ENCODE measurements at places on chromosomes 12 and 14.

DNA sequence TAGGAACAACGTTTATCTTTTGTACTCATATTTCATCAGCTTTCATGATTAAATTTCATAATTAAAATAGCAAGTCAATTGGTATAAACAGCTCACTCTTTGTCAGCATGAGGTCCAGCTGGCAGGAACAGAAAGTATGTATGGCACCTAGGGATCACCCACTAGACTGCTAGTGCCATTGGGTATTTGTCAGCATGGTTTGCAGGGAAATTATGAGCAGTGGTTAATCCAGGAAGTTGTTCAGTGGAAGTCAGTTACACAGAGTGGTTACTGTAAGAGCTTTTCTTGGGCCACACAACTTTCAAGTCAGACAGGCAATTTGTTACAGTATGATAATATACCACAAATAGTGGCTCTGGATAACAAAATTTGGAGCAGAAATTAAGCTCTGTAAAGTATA is 340.3 kb upstream of the RGS6 start:
- peak; percentile 85 for DNase-seq

DNA sequence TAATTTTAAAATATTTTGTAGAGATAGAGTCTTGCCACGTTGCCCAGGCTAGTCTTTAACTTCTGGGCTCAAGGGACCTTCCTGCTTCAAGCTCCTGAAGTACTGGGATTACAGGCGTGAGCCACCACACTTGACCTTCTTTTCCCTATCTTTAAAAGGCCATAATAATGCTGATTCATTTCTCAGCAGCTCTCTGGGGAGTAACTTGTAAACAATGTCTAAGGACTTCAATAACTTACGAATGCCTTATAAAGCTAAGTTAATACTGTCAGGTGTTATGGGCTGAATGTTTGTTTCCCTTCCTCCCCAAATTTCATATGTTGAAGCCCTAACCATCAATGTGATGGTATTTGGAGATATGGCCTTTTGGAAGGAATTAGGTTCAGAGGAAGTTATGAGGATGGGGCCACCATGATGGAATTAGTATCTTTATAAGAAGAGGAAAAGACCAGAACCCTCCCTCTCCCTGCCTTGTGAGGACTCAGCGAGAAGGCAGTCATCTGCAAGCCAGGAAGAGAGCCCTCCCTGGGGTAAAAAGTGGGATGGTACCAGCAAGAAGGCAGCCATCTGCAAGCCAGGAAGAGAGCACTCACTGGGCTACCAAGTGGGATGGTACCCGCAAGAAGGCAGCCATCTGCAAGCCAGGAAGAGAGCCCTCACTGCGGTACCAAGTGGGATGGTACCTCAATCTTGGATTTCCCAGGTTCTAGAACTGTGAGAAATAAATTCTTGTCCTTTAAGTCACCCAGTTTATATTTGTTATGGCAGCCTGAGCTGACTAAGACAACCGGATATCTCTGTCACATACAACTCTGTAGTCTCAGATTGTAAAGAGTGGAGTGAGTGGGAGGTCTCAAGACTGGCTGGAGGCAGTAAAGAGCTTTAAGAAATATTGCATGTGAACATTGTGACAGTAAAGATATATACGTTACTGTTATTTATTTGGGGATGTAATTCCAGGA is 16.3 kb upstream of the YBX3 start:
- DNase-seq = no peak

GRCh38 chr12:124210991-124211577 is 83.8 kb upstream of the RFLNA start:
- DNase-seq = no peak

DNA sequence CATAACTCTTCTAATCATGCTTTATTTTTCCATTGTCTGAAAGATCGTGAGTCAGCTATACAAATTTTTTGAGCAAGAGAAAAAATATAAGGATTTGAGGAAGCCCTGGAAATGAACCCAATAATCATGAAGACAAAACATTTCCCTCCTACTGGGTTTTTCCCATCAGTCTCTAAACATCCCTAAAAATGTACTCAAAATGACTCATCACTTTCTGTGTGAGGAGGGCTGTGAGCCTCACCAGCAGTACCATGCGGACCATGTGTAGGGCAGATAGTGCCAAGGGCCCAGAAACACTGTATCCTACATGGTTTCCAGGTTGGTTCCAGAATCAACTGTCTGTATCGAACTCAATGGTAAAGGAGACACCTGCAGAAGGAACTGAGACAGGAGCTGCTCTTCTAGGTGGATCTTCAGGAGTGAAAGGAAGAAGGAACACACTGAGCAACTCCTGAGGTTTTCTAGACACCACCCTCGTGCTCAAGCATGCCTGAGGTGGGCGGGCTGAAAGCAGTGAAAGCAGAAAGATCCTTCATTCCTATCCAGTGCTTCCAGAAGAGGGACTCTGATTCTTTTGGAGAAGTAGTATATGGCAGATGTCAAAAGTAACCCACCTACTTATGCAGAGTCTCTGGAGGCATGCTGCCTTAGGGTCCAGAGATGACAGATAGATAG is 48.6 kb upstream of the RHOJ start:
- peak; percentile 92 for DNase-seq

- DNase-seq = peak; percentile 96
These were observed at the start of the genes CBLN3 and KHNYN for GRCh38 chr14:24429395-24430142. Gene CBLN3 (minus strand): TSS chr14:24429668. CDS start chr14:24429054, 614 bp downstream. Gene KHNYN (plus strand): TSS chr14:24429954. CDS start chr14:24430731, 777 bp downstream.

DNA sequence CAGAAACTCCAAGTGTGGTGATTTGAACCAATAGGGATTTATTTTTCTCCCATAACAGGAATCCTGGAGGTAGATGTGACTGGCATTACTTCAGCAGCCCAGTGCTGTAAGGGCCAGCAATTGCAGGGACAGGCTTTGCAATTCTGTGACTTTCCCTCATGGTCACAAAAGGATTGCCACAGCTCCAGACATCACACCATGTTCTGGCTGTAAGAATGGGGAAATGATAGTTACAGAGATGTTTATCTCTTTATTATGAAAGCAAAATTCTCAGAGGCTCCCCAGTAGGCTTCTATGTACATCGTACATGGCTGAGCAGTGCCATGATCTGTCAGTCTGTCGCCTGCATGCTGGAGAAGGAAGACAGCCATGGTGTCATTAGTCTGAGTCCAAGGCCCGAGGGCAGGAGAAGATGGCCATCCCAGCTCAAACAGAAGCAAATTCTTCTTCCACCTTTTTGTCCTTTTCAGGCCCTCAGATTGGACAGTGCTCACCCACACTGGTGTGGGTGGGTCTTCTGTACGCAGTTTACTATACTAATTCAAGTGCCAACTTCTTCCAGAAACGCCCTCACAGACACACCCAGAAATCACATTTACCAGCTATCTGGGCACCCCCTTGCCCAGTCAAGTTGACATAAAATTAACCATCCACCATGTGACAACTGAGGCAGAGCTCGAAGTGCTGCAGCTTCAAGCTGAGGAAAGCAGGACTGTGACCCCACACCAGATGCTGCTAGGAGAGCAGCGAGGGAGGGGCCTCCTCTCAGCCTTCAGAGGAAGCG is 17.2 kb downstream of the ZBTB42 start:
- DNase-seq = no peak

DNA sequence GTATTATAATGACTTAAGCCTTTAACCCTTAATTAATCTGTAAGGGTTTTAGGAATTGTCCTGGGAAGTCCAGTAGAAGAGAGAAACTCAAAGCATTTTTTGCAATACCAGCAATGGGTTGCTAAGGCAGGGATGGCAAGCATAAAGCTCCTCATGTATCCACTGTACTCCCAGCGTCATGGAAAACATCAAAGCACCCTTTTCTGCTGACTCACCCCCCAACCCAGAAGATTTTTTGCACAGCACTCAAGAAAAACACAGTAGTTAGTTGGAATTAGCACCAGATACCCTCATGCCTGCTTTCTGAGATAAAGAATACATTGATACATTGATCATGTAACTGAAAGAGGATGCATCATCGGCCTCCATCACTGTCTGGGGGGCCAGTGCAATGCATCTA is 199.1 kb upstream of the CNOT2 start:
- DNase-seq = peak; percentile 6

DNA sequence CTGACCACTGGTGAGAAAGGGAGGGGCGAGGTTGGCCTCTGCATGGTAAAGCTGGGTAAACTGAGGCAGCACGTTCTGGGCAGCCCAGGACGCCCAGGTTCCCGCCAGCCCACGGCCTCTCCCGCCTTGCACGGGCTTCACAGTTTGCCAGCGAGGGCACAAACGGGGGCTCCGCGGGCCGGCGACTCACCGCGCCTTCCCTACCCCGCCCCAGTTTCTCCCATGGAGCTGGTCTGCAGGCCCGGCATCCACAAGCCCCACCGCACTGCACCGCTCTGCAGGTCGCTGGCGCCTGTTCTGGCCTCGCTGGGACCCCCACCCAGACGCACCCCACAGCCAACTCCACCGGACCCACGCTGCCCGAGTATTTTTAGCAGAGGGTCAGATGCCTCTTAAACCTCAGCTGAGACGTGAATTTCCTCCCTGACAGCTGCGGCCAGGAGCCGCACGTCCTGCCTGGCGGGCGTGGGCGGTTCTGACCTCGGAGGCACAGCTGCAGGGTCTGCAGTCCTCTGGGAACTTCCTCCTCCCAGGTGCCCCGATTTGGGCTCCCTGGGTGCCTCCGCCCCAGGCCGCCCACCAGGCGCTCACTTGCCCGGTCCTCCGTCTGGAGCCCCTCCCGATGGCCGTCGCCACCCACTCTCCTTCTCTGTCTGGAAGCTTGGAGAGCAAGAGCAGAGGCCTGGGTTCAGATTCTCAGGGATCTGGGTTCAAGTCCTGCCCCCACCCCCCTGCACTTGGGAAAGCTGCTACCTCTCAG is 29.5 kb upstream of the INF2 start:
- DNase-seq = no peak

DNA sequence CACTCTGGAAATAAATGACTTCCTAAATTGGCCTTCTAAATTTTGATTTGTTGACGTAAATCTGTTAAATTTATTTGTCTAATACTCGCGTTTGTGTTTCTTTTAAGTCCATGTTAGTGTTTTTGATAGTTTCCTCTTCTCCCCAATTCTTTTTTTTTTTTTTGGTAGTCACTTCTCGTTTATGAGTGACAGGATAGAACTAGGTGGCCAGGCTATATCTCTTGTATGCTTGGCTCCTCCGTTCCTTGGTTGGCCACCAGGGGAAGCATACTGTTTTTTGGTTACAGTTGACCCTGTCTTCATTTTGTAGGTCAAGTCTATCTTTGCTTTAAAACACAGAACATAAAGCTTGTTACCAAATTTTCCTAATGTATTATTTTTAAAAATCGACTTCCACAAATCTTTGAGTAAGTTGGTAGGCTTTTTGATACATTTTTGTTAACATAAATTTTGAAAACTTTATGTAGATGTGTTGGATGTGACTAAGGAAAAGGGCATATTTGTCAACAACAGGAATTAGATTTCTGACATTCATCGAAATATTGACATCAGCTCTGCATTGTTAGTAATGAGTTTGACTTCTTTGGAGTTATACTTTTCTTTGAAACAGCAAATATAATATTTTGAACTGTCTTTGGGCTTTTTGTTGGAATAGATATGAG is 2.2 kb downstream of the RCOR1 start:
- DNase-seq = peak; percentile 71

DNA sequence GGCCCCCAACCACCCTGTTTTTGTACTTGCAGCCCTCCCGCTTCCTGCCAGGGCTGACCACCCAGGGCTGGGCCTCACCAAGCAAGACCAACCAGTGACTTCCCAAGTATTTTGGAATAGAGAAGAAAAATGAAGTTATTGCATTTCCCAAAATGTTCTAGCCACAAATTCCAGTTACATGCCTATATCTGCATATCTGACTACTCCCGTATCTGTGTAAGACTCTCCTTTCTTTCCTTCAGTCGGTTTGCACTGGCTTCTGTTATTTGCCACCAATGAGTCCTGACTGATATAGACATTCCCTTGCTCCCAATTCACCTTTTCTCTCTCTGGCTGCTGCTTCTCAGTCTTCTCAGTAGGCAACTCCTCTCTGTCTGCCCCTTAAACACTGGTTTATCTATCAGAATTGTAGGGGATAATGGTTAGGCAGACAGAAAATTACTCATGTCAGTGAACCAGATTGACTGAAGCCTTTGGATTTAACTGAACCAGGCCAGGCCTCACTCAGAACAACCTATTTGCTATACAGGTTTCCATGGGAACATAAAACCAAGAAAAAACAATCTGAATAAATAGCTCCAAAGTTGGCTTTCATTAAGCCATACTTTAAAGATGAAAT is 85.3 kb downstream of the SPTSSA start:
- DNase-seq = no peak

- DNase-seq = peak; percentile 77
These were observed 19.8 kb downstream of the ZBTB42 start for GRCh38 chr14:104820669-104821228.

DNA sequence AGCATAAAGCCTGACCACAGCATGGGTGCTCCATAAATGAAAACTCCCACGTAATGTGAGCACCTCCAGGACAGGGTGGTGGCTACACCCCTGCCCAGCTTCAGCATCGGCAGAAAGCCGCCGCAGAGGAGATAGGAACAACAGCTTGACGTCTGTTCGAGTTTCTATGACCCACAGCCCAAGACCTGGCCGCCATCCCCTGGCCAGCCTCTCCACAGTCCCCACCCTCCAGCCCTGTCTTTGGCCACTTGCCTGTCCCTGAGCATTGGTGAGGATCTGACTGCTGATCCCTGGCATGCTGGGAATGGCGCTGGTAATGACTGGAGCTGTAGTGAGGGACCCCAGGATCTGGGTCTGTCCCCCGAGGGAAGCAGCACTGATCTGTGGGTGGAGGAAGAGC is 21.3 kb downstream of the POU6F1 start:
- DNase-seq = no peak

GRCh38 chr14:75053396-75054291 is 2.4 kb upstream of the MLH3 start:
- DNase-seq = no peak

- DNase-seq = peak; percentile 59
These were observed 7.3 kb downstream of the STXBP6 start for GRCh38 chr14:25042362-25043299.
